ENCODE measurements at places on chromosomes 16 and 17. TPM values are rescaled to one million over a fixed set of nuclear protein-coding genes. Genes with fewer than 3 reads are reported as not detected.
A peak's percentile ranks its signal among the peaks of the same experiment; 100 is the strongest.

Gene AANAT
- total RNA-seq = 0.14 TPM

Gene PYY
- not detected for total RNA-seq

GRCh38 chr17:65039336-65039988 is 17.1 kb downstream of the GNA13 start:
- peak overlapping the region; percentile 28 for H3K4me3 ChIP-seq
- DNase-seq = peak; percentile 89

GRCh38 chr17:65527857-65528591 is 33.4 kb downstream of the AXIN2 start:
- peaks cover 25% of the 10 kb centered on the region for H3K36me3 ChIP-seq
- no peak overlapping the region for H3K27ac ChIP-seq

DNA sequence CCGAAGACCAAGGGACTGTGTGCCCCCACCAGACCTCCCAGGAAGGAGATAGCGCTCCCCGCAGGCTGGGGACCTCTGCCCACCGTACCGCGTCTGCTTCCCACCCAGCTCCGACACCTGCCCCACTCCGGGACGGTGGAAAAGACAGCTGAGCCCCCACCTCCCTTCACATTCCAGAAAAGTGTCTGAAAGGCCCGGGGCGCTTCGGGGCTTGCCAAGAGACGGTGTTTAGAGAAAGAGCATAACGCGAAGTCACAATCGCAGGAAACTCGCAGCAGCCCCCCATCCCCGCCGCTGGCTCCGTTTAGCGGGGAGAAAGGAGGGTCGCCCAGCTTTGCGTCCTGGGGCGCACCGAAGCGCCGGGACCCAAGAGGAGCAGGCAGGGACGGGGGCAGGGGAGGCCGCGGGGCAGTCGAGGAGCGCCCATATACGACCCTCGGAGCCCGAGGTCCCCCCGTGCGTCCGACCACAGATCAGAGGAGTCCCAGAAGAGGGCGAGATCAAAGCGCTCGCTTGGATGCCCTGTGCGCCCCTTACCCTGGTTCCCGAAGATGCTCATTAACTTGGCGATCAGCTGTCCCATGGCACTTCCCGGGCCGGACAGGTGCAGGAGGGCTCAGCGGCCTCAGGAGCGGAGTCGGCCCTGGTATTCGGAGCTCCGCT is 652 bp downstream of the ARL5C start:
- DNase-seq = no peak
- no peaks in the 10 kb centered on the region for H3K36me3 ChIP-seq
- peaks cover 32% of the 10 kb centered on the region for H3K4me1 ChIP-seq
- peaks cover 17% of the 10 kb centered on the region for H3K27me3 ChIP-seq
- H3K4me3 ChIP-seq = peak overlapping the region; percentile 60

DNA sequence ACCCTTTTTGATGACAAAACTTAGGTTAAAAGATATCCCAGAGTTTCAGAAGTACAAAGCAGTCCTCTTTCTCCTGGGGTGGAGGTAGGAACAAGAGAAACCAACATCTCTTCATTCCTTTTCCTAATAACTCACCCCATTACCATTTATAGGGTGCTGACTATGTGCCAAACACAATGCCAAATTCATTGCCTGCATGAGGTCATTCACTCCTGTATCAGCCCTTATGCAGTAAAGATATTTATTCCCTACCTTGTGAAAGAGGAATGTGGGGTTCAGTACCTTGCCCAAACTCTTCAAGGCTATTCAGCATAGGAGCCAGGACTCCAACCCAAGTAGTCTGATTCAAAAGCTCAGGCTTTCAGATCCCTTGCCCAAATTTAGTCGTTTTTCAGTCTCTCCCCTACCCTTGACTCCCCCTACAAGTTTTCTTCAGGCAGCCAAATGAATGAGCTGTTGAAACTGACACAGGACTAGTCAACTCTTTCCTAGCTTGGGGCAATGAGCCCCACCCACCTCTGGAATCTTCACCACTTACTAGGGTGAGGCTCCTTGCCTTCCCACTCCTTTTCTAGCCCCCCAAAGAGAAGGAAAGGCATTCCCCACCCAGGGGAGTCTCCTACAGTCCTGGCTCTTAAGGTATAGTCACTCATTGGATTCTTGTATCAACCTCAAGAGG is 5.9 kb downstream of the KRT14 start:
- H3K36me3 ChIP-seq = no peaks in the 10 kb centered on the region
- H3K27ac ChIP-seq = no peak overlapping the region
- no peaks in the 10 kb centered on the region for H3K4me1 ChIP-seq
- DNase-seq = no peak
- H3K4me3 ChIP-seq = no peak overlapping the region

- no peak for DNase-seq
- H3K4me1 ChIP-seq = no peaks in the 10 kb centered on the region
- no peaks in the 10 kb centered on the region for H3K27me3 ChIP-seq
- H3K4me3 ChIP-seq = no peak overlapping the region
Observed at GRCh38 chr16:80367037-80367658, 173.6 kb upstream of the DYNLRB2 start.

DNA sequence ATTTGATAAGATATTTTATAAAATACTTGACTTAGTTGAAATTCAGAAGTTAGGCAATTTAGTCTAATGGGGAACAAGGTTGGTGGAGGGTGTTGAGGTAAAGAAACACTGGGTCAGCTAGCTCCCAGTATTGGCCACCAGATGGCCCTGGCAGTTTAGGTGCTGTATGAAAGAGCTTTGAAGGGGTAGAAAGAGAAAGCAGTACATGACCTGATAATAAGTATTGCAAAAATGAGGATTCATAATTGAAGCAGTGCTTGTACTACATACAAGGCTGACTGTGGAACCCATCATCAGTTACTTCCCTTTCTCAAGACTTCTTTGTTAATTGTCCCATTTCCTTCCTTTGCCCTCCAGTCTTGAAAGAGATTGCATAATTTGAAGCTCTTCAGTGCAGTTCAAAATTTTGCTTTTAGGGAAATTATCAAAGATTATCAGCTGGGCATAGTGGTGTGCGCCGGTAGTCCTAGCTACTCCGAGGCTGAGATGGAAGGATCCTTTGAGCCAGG is 29.4 kb downstream of the TANC2 start:
- peak; percentile 41 for DNase-seq
- no peak overlapping the region for H3K4me3 ChIP-seq
- H3K27me3 ChIP-seq = no peaks in the 10 kb centered on the region
- H3K36me3 ChIP-seq = no peaks in the 10 kb centered on the region
- no peak overlapping the region for H3K27ac ChIP-seq

DNA sequence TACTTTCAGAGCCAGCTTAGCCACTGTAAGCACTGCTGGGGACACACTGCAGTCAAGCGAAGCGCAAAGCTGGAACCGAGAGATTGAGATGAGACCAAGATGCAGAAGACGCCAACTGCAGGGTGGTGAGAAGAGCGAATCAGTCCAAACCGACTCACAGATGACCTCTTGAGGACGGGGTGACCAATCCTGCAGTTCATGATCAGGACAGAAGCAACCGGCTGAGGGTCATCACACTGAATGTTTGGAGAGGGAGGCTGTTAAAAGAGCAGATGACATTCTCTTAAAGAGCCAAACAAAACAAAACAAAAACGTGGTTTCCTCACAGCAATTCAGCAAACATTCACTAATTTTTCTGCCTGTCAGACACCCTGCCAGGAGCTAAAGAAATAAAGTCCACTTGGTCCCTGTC is 8.5 kb downstream of the HASPIN start:
- H3K4me1 ChIP-seq = no peaks in the 10 kb centered on the region
- no peak overlapping the region for H3K4me3 ChIP-seq
- H3K27me3 ChIP-seq = no peaks in the 10 kb centered on the region
- H3K36me3 ChIP-seq = no peaks in the 10 kb centered on the region
- no peak overlapping the region for H3K27ac ChIP-seq
- DNase-seq = no peak

GRCh38 chr17:40354221-40355122 is 10.1 kb downstream of the GJD3 start:
- H3K27ac ChIP-seq = no peak overlapping the region
- DNase-seq = no peak
- peaks cover 64% of the 10 kb centered on the region for H3K36me3 ChIP-seq
- H3K27me3 ChIP-seq = no peaks in the 10 kb centered on the region
- peaks cover 21% of the 10 kb centered on the region for H3K4me1 ChIP-seq

All from CD4-positive, alpha-beta T cell (primary cell).